ENCODE measurements at places on chromosomes 7 and 10.

GRCh38 chr10:77911535-77912123 lies 14.9 kb downstream of the DLG5 start:
- no peak for DNase-seq

DNA sequence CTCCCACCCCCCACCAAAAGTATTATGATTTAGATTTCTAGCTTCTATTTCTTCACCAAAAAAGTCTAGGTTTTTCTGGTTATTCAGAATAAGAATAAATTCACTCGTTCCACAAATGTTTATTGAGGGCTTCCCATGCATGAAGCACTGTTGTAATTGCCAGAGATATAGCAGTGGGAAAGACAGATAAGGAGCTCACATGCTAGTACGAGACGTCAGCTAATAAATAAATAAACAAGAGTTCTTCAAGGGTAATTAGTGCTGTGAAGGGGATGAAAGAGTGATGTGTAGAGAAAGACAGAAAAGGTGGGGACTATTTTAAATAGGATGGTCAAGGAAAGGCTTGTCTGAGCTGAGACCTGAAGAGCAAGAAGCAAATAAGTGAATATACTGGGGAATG lies 38.1 kb upstream of the SEPTIN7 start:
- DNase-seq = no peak

GRCh38 chr7:19249281-19249680 lies 104.1 kb upstream of the FERD3L start:
- DNase-seq = no peak

DNA sequence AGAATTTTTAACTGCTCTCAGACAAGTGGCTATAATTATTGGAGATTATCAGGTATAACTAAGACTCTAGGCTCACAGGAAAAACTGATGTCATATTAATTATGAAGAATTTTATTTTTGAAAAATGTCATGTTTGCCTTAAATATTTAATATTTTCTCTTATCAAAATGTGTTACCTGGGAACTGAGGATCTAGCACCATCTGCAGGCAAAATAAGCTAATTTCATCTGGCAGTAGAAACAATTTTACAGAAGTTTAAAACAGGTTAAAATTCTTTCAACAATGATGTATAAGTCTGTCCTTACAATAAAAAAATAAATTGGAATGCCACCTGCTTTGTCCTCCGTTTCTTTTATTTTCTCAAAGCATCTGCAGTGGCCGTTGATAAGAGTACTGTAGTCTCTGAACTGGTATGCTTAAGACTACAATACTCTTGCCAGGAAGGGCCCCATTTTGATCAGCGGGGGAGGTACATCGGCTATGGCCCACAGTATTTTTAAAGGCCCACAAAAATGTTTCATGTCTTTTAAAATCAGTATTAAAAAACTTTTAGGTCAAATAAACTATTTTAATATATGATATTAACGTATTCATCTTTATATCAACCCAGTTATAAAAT lies 81.3 kb downstream of the VWDE start:
- no peak for DNase-seq

DNA sequence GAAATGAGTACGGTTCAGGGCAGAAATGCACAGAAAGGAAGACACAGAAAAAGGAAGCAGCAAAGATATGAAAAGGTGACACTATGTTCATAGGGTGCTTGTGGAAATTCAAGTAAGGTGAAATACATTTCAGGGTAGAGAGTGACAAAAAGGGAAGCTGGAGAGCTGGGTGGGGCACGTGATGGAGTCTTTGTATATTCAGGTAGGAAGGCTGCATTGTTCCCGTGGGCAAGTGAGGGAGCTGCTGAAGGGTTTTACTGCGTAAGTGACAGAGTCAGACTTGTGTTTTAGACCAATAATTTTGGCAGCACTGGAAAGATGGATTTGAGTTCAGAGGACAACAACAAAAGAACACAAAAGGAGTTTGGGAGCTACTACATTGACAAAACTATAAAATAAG lies 35.3 kb upstream of the ANK3 start:
- no peak for DNase-seq

DNA sequence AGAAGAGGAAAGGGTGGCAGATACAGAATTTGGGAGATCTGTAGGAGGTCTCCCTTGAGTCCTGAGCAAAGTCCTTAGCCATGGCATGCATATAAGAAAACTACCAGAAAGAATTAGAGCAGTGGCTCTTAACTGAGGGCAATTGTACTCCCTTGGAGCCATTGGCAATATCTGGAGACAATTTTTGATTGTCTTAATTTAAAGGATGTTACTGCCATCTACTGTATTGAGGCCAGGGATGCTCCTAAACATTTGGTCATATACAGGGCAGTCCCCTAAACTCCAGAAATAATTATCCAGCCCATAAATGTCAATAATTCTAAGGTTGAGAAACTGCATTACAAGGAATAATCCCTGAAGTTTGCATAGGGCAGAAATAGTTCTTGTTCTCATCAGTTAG lies 136.4 kb upstream of the ODAD2 start:
- no peak for DNase-seq

DNA sequence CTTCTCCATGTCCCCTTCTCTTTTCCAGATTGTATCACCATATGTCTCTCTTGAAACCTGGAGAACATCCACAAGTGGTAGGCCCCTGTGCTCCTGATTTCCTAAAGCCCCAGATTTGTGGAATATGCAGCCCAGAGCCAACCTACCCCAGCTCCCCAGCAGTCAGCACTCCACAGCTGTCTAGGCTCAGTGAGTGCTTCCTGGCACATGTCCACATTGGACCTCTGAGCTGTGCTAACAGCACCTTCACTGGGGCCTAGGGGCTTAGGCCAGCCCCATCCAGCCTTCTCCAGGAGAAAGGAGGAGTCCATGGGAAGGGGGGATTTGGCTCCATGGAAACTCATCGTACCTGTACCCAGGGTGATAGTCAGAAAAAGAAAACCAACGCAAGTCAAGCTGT lies 192.7 kb downstream of the FGFR2 start:
- no peak for DNase-seq

DNA sequence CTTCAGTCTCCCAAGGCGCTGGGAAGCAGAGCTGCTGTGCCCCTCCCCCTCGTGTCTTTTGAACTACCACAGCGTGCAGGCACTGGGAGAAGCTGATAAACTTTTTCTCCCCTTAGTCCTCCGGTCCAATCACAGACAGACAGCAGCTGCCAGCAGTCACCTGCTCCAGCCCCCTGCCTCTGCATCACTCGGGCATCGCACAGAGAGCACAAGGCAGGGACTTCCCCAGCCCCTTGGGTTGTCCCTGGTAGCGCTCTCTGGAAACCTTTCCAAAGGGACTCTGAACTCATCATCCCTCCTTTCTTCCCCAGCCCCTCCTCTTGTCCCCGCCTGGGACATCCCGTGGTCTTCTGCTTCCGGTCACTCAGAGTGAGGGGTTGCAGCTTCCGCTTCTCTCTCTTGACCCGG lies 1.4 kb upstream of the NEUROG3 start:
- DNase-seq = no peak

DNA sequence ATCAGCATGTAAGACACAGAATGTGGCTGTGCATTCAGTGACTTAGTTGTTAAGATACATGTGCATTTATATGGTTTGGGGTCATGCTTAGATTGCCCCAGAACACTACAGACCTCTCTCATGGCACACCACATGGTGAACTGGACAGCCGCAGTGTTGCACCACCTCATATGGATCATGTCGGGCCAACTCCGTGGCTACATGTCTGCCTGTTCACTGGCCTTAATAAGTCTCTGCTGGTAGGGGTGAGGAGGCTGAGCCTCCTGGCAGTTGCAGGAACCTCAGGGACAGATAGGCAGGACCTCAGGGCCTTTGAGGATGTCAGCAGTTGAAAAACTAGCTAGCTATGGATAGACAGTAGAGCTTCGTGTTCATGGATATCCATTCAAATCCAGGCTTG lies 751.0 kb downstream of the GRID1 start:
- DNase-seq = no peak

DNA sequence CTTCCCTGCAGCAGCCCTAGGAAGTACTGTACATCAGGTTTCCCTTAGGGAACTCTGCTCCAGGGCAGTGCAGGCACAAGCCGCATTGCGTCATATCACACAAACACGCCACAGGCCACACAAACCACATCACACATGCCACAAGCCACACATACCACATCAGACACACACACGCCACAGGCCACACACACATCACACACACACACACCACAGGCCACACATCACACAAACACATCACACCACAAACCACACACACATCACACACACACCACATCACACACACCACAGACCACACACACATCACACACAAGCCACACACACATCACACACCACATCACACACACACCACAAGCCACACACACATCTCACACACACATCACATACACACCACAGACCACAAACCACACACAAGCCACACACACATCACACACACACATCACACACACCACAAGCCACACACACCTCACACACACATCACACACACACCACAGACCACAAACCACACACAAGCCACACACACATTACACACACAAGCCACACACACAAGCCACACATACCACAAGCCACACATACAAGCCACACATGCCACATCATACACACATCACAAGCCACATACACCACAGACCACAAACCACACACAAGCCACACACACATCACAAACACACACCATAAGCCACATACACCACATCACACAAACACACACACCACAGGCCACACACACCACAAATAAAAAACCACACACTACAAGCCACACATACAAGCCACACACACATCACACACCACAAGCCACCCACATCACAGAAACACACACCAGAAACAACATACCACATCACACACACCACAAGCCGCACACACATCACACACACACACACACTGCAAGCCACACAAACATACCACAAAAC lies 53.4 kb downstream of the TMEM209 start:
- no peak for DNase-seq

- no peak for DNase-seq
Observed at GRCh38 chr7:48875045-48875916, 49.1 kb upstream of the CDC14C start.

DNA sequence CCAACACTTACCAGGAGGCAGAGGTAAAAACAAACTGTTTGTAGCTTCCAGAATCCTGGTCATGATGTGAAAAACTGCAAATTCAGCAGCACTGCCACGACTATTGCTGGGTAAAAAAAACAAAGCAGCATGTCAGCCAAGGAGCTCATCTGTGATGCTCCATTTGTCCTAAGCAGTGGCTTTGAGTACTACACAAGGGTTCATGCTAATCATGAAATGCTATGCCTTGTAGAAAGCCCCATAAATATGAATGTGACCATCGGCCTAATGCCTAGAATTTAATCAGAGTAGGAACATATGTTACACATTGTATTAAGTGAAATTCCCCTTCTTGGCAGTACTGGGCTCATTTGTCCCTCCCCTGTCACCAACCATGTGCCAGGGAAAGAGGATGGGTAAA lies 95.4 kb downstream of the GSAP start:
- DNase-seq = no peak

GRCh38 chr7:30162133-30162532 lies 27.3 kb downstream of the MTURN start:
- no peak for DNase-seq

- DNase-seq = no peak
Observed at GRCh38 chr10:79386637-79387465, 39.6 kb downstream of the PPIF start.

GRCh38 chr10:80283119-80283518 lies 6.3 kb downstream of the MAT1A start:
- no peak for DNase-seq

DNA sequence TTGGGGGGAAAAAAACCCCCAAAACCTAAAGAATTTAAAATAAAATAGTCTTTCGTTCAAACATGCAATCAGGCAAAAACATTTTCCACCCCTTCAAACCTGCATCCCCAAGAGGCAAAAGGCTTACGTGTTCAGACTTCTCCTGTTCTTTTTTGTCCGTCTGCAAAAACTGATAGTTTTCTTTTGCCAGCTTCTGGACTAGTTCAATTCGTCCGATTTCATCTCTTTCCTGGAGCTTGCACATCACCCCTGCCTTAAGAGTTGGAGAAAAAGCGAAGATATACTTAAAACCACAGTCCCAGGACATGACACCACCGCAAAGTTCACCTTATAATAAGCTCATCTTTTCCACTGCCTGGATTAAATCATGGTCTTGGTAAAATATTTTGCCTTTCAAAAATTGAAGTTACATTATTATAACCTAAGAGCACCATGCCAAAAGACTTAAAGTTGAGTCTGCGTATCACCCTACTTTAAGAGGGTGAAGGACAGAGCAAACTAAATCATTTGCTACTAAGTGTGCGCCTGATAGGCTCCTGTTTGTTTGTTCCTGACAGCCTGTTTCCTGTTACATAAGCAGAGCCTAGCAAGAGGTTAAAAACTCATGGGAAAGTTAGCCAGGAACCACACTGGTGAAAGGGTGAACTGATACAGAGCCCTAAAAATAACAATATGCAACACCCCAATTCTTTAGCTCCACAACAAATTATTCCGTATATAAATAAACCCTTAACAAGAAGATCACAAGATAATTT lies 137.0 kb downstream of the RAPGEF5 start:
- no peak for DNase-seq

GRCh38 chr10:110574420-110574819 lies 6.9 kb downstream of the SMC3 start:
- DNase-seq = no peak

DNA sequence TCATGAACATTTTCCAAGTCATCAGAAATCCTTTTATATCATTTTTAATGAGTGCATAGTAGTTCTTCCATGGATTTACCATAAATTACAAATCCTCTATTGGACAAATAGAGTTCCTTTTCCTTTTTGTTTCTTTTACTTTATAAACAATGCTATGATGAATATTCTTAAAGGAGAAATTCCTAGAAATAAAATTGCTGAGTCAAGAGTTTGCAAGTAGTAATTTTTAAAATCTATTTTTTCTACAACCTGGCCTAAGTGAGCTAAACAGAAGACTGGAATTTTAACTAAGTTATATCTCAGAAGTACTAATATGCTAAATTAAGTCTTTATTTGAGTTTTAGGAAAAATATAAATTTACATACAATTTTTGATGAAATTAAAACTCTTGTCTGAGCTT lies 38.8 kb downstream of the PLEKHA1 start:
- no peak for DNase-seq

DNA sequence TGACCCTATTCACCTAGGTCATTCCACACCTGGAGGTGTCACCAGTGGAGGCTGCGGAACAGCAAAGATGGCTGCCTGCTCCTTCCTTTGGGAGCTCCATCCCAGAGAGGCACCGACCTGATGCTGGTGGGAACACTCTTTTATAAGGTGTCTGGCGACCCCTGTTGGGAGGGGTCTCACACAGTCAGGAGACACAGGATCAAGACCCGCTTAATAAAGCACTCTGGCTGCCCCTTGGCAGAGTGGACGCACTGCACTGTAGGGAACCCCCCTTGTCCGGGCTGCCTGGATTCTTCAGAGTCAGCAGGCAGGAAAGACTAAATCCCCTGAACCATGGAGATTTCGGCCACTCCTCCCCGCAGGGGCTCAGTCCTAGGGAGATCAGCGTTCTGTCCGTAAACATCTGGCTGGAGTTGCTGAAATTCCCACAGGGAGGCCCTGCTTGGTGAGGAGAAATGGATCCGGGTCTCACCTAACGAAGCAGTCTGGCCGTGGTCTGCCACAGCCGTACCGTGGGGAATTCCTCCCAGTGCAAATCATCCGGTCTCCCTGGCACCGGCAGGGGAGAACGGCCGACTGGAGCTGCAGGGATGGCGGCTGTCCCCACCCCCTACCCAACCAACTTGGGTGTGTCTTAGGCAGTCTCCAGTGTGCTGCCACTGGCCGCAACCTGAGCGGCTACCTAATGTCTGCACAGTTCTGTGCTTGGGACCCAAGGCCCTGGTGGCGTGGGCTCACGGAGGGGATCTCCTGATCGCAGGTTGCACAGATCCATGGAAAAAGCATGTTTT lies 66.1 kb downstream of the LSMEM1 start:
- no peak for DNase-seq

Measured in activated naive CD8-positive, alpha-beta T cell treated with anti-CD3 and anti-CD28 coated beads, Interleukin-2, amount 50 U/mL, for 16 hours (primary cell).